ENCODE measurements at places on chromosomes 11 and 22. TPM values are rescaled to one million over a fixed set of nuclear protein-coding genes. Genes with fewer than 3 reads are reported as not detected.

DNA sequence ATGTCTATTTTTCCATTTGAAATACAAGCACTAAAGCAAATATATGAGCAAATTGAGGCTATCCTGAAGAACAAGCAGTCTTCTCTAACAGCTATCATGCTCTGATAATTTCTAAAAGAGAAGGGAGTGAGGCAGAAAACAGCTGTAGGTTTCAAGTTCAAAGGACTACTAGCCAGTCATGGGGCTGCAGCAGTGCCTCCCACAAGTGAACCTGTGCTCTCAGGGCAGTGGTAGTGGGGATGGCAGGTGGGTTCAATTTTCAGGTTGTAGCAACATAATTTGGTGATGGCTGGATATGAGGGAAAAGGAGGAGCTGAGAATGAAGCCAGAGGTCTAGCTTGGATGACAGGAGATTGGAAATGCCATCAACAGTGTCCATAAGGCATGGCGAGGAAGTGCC lies 93.5 kb upstream of the ARHGAP20 start:
- peak; percentile 11 for DNase-seq

The PRG3 gene
- polyA plus RNA-seq: 0.23 TPM

- DNase-seq: no peak
Observed at GRCh38 chr22:30985561-30986208, 16.6 kb downstream of the TUG1 start.

The LUZP2 gene
- polyA plus RNA-seq: 1.9 TPM
